ENCODE measurements at places on chromosomes 3 and 15. TPM values are rescaled to one million over a fixed set of nuclear protein-coding genes. Genes with fewer than 3 reads are reported as not detected.

Gene EPHA3
- 15.3 TPM for total RNA-seq

DNA sequence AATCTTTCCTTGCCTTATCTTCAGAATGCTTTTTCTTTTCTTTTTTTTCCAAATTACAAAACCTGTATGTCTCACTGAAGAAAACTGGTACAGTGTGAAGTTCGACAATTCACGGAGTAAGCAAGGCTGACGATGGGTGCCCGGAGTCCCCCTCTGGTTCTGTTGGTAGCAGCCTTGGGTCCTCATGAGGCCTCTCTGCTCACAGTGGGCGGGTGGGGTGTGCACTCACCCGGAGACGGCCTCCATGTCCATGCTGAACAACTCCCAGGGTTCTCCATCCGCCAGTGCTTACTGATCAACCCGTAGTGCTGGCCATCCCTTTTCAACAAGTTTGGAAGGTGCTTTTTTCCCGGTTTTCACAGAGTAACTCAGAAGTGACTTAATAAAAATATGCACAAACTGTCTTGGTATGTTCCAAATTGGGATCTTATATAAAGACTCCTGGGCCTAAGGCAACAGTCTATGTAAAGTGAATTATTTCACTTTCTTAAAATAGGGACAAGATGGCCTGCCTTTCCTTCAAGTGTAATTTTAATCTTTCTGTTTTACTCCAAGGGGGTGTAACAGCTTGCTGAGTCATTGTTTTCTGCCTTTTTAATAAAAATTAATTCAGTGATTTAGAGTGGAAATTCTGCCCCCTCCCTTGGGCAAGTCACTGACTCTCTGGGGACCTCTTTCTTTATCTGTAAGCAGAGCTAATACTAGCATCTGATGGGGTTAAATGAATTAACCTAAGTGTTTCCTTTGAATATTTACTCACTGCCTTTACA, 23.7 kb downstream of the LRRK1 start:
- DNase-seq, result no peak

- peak; percentile 82 for DNase-seq
Observed at GRCh38 chr15:90934949-90935751, at the start of gene UNC45A. UNC45A (plus strand) TSS chr15:90935285; CDS start chr15:90935325, 40 bp downstream.

GRCh38 chr3:72579581-72580245, 268.5 kb downstream of the SHQ1 start:
- DNase-seq, result no peak

DNA sequence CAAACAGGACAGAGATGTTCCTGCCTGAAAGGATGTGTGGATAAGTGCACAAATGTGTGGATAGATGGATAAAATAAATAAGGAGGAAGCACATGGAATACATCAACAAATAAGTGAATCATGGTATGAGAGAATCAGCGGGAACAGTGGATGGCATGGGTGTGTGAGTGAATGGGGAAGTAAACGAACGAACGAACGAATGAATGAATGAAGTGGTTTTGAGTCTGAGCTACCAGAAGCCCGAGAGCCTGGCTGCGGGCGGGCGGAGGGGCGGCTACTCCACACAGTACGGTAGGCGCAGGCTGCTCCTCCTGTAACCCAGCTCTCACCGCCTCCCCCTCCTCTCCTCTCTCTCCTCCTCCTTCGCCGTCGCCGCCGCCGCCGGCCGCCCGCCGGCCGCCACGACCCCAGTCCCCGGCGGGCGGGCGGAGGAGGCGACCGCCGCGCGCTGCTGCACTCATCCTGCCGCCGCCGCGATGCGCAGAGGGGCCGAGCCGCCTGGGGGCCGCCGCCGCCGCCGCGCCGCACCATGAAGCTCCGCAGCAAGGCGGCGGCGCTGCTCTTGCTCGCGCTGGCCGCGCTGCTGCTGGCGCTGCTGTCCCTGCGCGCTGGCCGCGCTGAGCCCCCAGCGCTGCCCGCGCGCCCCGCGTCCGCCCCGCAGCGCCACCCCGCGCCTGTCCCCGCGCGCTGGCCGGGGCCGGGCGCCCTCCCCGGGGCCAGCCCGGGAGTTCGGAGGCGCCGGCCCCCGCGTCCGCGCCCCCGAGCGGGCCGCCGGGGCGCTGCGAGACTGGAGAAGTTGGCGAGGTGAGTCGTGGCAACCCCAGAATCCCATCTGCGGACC, at the start of gene GXYLT2:
TSS of gene GXYLT2 (plus strand) at position 342 of the 841 bp plus-strand sequence. CDS start at position 530, 188 bp downstream.
- DNase-seq, result no peak

- DNase-seq, result no peak
Observed at GRCh38 chr15:68900027-68900426, 30.3 kb upstream of the SPESP1 start.

Gene NAA50
- total RNA-seq, result 64.9 TPM

DNA sequence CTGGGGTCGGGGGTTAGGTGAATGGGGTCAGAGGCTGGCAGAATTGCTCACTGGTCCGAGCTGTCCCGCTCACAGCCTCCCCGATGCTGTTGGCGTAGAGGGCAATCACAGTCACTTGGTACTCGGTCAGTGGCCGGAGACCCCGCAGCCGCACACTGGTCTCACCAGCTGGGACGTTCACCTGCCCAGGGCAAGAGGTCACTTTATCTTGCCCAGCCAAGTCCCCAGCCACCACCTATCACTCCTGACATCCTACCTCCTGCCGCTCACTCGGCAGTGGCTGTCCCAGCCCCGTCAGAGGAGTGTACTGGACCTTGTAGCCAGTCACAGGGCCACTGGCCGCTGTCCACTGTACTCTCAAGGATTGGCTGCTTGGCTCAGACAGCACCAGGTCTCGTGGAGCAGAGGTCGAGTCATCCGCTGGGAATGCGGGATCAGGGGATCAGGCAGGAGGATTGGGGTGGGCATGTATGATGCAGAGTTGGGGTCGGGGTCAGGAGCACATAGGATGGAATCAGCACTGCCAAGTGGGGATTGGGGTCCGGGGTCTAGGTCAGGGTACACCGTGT, 2.5 kb downstream of the COL7A1 start:
- no peak for DNase-seq

Gene DISP2
- 0.19 TPM for total RNA-seq

DNA sequence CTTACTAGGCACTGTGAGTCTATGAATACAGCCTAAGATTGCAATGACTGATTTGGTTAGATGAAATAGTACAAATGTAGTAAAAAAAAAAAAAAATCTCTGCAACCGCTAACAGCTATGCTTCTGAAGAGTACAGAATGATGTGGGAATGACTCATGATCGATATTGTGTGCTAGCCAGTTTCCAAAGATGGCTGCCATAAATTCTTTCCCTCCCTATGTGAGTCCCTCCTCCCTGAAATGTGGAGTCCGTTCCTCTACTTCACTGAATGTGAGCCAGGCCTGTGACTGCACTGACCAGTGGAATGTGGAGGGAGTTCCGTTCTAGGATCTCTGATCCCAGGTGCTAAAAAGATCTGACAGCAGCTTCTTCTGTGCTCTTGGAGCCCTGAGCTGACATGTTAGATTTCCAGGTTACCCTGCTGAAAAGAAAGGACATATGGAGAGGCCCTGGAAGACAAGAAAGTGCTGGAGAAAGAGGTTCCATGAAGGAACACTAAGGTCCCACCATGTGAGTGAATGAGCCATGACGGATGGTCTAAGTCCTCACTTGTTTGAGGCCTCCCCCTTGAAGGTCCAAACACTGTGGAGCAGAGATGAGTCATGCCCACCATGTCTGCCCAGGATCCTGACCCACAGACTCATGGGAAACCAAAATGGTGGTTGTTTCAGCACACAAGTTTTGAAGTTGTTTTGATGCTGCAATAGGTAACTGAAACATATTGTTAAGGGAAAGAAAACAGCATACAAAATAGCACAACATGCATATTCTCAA, 46.3 kb downstream of the DGKG start:
- no peak for DNase-seq

Gene GHSR
- not detected for total RNA-seq

Gene SNRPN
- 71.9 TPM for total RNA-seq

Gene PLCL2
- total RNA-seq, result 20.2 TPM

DNA sequence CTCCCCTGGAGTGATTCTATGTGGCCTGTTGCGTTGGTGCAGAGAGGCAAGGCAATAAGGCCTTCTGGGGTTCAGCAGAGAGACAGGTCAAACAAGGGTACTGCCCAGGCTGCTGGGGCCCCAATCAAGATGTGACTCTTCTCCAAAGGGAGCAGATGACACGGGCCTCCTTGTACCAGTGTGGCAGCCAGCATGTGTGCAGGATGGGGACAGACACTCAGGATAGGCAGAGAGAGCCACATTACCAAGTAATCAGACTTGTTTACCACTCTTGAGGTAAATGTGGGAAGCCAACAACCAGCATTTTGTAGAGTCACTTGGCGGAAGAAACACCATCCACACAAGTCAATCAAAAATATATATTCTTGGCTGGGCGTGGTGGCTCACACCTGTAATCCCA, 95.3 kb upstream of the DLG1 start:
- DNase-seq, result no peak

Gene MCF2L2
- total RNA-seq, result 0.84 TPM

- no peak for DNase-seq
Observed at GRCh38 chr3:105904678-105905284, 36.0 kb upstream of the CBLB start.

GRCh38 chr3:50303013-50303815, at the start of gene HYAL1:
HYAL1 (minus strand) TSS chr3:50303574; CDS start chr3:50302956, 618 bp downstream.
- no peak for DNase-seq

GRCh38 chr3:129291236-129291886, 12.7 kb downstream of the HMCES start:
- DNase-seq, result no peak

DNA sequence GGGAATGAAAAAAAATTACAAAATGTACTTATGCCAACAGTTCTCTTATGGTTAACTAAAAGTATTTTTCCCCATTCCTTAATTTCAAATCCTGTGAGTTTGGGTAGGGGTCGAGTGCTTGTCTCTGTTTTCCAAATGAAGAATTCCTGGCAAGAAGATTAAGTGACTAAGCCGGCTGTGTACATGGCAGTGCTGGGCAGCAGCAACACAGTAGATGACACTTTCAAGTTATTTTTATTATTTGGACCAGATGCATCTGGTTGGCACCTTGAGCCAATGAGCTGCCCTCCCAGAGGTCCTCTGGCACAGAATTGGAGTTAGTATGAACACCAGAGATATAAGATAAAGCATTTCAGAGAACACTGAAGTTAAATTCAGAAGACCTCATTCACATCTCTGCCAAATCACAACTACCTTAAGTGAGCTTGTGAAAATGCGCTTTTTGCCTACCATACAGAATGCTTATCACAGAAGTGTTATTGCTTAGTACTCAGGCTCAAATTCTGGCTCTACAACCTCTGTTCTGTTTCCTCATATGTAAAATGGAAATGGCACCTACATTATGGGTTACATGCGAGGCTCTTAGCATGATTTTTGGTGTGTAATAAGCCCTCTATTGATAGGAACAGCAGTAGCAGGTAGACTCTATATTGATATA, 256.9 kb downstream of the UBE2E2 start:
- DNase-seq, result no peak

DNA sequence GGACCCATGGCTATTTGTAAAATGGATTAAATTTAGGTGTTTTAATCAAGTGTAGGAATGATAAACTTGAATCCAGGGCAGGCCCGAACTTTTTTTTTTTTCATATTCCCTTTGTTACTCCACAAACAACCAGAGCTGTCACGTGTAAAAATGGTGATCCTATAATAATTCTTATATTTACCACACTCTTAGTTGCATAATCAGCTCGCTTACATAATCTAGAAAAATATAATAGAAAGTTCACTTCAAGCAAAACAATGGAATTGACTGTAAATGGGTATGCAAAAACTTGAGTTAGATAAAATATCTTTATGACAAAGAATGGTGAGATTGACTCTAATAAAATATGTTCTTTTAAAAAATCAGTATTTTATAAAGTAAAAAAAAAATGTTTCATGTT, 2.1 kb upstream of the PAQR9 start:
- no peak for DNase-seq

- no peak for DNase-seq
Observed at GRCh38 chr15:69395991-69396390, 18.2 kb upstream of the KIF23 start.

Gene AGBL1
- total RNA-seq, result not detected

DNA sequence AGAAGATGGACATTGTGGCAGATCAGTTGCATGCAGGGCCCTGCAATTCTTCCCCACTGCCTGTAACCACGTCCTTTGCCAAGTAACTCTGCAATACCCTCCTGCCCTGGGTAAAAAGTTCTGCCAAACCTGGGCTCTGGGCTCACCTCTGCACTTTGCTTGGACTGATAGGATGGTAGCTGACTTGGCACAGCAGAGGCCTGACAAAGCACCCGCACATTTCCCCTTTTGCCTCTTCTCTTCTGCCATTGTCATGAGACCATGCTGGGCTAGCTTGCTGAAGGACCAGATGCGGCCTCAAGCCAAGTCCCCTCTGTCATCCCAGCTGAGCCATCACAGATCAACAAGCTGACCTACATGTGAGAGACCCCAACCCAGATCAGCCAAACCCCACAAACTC, 122.4 kb downstream of the SMAD6 start:
- no peak for DNase-seq

- no peak for DNase-seq
Observed at GRCh38 chr15:63403254-63403945, 21.8 kb upstream of the CA12 start.

- DNase-seq, result no peak
Observed at GRCh38 chr3:184508938-184509337, 52.6 kb upstream of the EPHB3 start.

Gene BAHD1
- 12.4 TPM for total RNA-seq

GRCh38 chr3:10010421-10010877, 15.8 kb upstream of the FANCD2 start:
- DNase-seq, result no peak
